ENCODE measurements at places on chromosomes 7 and 10. TPM values are rescaled to one million over a fixed set of nuclear protein-coding genes. Genes with fewer than 3 reads are reported as not detected.

The SVIL gene
- 94.7 TPM for total RNA-seq

The CROT gene
- 3.0 TPM for total RNA-seq

The MRC1 gene
- 15.1 TPM for total RNA-seq

The CYP3A7 gene
- total RNA-seq: not detected

- DNase-seq: no peak
These were observed at the start of gene SLC26A3 for GRCh38 chr7:107803009-107803610. Gene SLC26A3 (minus strand): TSS chr7:107803223. CDS start chr7:107794509, 8,714 bp downstream.

DNA sequence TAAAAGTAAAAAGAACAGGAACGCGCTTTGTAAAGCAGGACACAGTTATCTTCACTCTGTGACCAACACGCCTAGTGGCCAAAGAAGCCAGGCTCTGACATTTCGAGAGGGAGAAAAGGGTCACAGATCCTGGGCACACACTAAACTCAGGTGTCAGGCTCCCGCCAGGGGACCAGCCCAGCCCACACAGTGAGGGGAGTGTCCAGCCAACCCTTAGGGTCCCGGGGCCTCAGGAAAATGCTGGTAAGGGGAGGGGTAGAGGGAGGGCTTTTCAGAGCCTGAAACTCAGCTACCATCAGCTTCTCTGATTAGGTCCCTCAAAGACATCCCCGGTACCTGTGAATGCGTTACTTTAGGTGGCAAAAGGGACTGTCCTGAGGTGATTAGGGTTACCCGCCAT is 16.6 kb downstream of the ANXA11 start:
- DNase-seq: no peak

- no peak for DNase-seq
These were observed 29.3 kb upstream of the ADD3 start for GRCh38 chr10:109978481-109978880.

DNA sequence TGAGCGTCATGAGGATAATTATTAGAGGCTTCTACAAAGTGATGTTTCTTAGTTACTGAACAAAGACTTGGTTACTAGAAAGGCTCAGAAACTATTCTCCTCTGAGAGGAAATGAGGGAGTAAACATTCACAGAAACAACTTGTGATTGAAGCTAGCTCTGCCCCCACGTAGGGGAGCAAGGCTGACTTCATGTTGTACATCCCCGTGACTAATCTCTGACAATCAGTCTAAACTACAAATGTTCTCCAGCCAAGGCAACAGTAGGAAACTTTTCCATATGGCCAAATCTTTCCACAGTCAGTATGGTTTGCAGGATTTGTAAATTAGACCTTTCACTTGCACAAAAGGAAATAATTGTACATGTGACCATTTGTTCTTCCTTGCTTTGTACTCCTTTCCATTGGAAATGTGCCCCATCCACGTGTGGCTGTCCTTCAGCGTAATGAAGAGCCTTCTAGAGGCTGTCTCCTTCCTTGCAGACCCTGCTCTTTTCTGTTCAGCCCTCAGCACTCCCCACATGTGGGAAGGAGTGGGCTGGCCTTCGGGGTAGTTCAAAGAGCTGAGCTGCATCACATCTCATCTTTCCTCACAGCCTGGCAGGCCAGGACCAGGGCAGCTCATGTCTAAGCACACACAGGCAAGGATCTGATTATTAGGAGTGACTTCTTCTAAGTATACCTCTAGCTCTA is 93.5 kb downstream of the PCGF5 start:
- DNase-seq: no peak

GRCh38 chr7:142498364-142498763 is 240.5 kb upstream of the PRSS58 start:
- DNase-seq: no peak

- DNase-seq: no peak
These were observed 125.8 kb downstream of the MAD1L1 start for GRCh38 chr7:2106924-2107323.

DNA sequence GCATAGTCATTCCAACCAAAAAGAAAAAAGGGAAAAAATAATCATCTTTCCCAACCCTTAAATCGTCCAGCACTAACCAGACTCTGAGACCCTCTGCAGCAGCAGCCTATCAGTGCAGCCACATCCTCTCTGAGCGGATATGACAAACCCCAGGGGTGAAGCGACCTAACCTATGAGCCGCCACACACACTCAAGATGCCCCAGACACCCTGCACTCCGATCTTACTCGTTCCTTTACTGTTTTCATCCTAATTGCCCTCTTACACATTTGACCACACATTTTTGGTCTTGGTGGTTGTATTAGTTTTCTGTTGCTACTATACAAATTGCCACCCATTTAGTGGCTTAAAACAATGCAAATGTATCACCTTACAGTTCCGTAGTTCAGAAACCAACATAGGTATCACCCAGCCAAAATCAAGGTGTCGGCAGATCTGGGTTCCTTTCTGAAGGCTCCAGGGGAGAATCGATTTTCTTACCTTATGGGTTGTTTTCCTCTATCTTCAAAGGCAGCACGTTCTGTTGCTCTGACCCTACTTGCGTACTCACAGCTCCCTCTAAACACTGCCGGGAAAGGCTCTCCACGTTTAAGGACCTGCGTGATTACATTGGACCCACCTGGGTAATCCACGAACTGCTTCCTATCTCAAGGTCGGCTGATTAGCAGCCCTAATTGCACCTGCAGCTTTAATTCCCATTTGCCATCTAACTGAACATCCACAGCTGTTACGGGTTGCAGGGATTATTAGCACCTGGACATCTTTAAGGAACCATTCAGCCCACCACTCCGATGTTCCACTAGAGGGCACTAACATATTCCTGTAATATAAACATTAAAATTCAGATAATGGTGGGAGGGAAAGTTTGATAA is 37.3 kb upstream of the PRSS1 start:
- no peak for DNase-seq

DNA sequence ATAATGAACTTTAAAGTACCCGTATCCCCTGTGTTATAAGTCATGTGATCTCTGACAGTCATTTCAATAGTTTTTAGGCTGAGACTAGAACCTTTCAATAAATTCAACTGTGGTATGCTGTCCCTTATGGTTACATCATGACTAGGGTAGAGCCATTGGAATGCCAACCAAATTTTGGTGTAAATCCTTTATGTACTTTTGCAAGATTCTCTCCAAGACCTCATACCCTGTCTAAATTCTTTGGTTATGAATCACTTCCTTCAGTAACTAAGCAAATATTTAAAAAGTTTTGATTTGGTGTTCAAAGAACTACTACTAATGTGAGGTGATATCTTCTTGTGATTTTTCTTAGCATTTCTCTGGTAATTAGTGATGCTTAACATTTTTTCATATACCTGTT is 20.8 kb upstream of the OR6B1 start:
- DNase-seq: no peak

DNA sequence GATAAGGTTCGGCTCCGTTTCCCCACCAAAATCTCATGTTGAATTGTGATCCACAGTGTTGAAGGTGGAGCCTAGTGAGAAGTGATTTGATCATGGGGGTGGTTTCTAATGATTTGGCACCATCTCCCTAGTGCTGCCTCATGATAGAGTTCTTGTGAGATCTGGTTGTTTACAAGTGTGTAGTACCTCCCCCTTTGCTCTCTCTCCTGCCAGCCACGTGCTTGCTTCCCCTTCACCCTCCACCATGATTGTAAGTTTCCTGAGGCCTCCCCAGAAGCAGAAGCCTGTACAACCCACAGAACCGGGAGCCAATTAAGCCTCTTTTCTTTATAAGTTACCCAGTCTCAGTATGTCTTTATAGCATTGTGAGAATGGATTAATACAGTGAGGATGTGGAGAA is 12.1 kb upstream of the LRGUK start:
- no peak for DNase-seq

DNA sequence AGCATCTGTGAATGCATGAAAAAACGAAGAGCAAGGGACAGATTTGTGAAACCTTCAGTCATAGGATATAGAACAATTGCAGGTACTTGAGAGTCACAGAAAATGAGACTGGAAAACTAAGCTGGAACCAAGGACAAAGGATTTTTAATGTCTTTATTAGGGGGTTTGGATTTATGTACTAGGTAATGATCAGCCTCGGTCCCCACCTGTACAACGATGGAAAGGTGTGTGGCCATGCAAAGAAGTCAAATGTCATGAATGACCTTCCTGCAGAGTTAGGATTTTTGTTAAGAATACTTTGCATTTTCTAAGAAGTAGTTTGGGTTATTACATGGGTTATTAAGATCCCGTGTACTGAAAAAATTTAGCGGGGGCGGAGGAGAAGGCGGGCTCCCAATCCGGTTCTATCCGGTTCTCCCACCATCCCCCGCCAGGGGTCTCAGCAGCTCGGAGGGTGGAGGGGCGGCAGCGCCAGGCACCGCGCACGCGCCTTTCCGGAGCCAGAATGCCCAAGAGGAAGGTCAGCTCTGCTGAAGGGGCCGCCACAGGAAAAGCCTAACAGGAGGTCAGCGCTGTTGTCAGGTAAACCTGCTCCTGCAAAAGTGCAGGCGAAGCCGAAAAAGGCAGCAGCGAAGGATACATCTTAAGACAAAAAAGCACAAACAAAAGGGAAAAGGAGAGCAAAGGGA is 327.5 kb upstream of the PLXDC2 start:
- no peak for DNase-seq

Data from ascending aorta (tissue), 2 donors.